ENCODE measurements at places on chromosomes 16 and 17. TPM values are rescaled to one million over a fixed set of nuclear protein-coding genes. Genes with fewer than 3 reads are reported as not detected.
A peak's percentile ranks its signal among the peaks of the same experiment; 100 is the strongest.

DNA sequence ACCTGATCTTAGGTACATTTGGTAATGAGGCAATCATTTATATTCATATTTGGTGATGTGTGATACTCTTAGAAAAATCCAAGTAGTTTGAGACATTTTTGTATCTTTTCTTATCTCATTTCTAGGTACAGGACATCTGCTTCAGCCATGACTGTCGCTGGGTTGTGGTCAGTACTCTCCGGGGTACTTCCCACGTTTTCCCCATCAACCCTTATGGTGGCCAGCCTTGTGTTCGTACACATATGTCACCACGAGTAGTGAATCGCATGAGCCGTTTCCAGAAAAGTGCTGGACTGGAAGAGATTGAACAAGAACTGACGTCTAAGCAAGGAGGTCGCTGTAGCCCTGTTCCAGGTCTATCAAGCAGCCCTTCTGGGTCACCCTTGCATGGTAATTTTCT lies 312.2 kb downstream of the BCAS3 start:
- DNase-seq = no peak

The EVI2A gene
- total RNA-seq = 191 TPM

DNA sequence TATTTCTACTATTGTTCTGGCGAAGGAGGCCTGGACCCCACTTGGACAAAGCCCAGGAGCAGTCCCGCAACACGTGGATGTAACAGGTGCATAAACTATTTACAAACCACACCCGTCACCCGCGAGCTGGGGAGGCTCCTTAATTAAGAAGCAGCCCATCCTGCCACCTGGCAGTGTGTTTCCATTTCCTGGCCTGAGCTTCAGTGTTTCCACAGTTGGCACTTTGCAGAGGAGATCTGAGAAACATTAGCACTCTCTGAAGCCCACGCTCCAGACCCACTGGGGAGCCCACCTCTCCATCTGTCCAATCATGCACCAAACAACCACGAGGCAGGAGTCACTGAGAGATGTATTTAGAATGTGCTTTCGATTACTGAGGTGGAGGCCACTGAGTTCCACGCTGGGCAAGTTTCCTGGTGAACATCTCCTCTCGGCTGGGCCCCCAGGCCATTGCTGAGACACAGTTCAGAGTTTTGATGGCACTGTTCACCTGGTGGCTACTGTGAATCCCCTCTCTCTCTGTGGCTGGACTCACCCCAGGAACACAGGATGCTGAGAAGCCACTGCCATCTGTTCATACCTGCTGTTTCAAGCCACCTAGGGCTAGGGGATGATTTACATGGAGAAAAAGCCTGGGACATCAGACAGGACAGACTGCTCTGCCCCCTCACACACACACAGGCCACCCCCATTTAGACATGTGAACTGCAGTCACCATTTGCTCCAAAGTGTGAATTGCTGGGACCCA lies 129.1 kb downstream of the AIPL1 start:
- no peak for DNase-seq

DNA sequence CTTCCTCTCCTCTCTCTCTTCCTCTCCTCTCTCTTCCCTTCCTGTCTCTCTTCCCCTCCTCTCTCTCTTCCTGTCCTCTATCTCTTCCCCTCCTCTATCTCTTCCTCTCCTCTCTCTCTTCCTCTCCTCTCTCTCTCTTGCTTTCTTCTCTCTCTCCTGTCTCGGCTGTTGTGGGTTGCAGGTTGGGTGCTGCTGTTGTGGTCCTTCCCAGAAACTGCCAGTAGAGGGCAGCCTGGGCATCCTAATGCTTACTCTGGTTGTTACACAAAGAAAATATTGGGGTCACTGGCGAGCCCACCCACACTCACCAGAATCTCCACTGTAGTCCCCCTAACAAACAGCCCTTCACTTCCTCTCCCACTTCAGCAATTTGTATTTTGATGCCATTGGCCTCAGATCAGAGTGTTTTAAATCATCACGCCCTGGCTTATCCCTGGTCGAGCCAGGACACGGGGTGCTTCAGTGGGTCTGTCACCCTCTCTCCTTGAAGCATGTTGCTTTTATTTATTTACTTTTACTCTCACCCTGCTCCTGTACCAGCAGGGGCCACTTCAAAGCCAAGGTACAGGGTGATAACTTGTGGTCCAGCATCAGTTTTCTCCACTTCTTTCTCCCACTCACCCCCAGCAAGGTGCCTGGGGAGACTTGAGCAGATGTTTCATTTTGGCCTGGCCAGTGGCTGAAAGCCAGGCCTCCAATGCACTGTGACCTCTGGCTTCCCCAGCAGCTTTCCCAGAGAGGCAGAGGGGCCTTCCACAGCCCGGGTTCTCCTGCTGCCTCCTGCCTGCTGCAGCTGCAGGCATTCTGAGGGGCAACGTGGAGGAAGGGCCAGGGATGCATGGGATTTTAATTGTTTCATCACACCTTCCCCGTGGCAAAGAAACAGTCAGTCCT lies 4.7 kb upstream of the MMP15 start:
- DNase-seq = peak; percentile 84

DNA sequence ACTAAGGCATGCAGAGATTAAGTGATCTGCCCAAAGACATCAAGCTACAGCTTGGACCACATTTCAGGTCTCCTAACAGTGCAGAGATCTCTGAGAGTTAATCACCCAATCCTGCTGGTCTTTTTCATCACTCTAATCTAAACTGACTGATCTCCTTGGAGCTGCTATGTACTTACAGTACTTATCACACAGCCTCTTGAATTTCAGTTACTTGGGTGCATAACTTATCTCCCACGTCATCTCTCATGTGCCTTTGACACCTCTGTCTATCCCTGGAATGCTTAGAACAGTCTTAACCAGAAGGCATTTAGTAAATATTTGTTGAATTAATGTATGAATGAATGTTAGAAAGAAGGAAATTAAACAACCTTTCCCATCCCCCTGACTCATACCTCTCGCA lies 139.0 kb downstream of the SNX11 start:
- DNase-seq = no peak
